ENCODE measurements at places on chromosomes 2 and 18.
A peak's percentile ranks its signal among the peaks of the same experiment; 100 is the strongest.

DNA sequence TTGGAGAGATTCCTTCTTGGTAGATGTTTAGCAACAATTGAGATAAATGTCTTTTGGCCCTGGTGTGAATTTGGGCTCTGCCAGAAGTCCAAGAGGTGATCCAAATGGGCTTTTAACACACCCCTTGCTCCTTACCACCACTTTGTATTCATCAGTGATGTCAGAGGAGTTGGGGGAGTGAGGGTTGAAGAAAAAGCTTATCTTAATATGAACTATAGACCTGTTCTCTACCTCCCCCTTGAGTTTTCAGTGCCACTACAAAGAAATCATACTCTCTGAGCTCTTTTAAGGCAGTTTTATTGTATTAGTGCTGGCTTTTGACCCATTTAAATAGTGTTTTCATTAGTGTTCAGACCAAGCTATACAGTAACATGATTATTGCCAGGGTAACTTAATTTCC lies 229.1 kb downstream of the PHLPP1 start:
- no peak for DNase-seq

- DNase-seq: no peak
Observed at GRCh38 chr2:74415762-74416395, 5.5 kb downstream of the C2orf81 start.

DNA sequence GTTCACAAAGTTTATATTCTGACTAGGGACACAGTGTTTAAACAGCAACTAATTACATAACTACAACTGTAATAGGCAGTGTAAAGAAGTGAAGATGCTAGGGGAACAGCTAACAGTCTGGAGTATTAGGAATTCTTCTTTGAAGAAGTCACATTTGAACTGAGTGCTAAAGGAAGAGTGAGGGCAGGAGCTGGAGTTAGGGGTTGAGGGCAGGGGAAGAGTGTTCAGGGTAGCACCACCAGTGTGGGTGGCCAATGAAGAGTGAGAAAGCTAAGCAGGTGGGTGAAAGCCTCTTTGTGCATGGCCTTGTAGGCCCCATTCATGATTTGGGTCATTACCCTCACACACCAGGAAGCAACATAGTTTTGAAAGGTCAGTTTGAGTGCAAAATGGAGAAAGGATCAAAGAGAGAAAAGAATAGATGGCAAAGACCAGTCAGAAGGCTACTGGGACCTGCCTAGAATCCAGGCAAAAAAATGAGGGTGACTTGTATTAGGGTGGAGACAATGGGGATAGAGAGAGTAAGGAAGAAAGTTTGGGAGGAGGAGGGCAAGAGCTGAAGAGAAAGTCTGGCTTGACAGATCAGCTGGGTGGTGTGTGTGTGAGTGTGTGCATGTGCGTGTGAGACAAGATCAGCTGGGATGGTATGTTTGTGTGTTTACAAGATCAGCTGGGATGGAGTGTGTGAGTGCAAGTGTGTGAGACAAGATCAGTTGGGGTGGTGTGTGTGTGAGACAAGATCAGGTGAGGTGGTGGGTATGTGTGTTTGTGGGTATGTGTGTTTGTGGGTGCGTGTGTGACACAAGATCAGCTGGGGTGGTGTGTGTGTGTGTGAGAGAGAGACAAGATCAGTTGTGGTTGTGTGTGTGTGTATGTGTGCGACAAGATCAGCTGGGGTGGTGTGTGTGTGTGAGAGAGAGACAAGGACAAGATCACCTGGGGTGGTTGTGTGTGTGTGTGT lies 43.6 kb upstream of the AGPS start:
- no peak for DNase-seq

GRCh38 chr2:153589586-153589985 lies 111.0 kb upstream of the RPRM start:
- no peak for DNase-seq

DNA sequence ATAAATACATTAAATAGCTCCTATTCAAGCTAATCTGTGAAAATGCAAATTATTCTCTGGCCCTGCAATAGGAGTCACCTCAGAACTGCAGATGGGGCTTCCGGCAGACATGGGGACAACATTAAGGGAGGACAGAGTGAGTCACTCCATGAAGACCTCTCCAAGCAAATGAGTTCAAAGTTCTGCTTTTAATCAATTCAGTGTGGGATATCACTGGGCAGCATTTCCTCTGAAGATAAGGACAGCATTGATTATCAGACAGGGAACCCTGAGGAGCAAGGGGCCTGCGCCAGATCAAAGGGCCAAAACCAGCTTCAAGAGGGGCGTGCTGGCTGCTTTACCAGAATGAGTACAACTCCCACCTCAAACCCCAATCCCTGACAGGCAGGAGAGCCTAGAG lies 356.9 kb upstream of the KLHL29 start:
- no peak for DNase-seq

DNA sequence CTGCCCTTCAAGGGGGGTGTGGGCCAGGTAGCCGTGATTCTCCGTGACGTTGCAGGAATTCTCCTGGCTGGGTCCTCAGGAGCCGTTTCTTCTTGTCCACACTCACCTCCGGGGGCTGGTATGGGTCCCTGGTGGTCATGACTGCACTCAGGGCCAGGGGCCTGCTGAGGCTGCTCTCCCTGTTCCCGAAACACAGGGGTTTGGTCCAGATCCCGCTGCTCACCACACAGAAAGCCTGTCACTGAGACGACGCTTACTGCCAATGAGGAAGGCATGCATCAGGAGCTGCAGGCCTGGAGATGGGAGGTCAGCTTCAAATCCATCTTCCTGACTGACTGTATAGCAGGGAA lies 160.7 kb downstream of the RTP5 start:
- no peak for DNase-seq

DNA sequence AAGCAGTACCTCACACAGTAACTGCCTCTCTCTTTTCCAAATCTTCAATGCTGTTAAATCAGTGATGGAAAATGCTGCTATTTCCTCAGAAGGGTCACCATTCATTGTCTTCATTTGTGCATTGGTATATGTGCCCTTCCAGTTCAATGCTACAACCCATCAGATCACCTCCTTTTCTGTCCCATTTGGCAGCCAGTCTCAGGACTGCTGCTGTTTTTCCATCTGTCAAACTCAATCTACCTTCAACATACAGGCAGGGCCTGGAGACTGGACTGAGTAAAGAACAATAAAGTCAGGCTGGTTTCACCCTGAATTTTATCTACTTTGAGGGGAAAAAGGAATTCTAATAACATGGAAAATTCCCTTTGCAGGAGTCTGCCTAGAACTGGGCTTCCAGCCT lies 17.9 kb downstream of the ZNF385B start:
- DNase-seq: no peak

GRCh38 chr2:113060396-113060795 lies 1.4 kb downstream of the IL36RN start:
- no peak for DNase-seq

DNA sequence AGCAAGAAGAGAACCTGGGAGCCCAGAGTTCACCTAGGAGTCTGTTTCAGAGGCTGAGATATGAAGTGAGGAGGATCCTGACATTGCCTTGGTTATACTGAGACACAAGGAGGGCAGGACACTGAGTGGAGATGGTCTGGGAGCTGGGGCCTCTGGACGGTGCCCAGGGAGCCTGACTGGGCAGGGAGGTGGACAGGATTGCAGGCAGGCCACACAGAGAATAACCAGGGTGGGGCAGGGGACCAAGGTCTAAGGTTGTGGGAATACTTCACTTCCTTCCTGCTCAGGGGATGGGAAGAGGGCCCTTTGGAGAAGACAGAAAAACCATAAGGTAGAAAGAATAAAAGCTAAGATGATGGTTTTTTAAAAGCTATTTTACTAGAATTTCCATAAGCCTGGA lies 18.7 kb downstream of the EDAR start:
- no peak for DNase-seq

GRCh38 chr2:189144700-189145211 lies 34.8 kb downstream of the COL5A2 start:
- no peak for DNase-seq

DNA sequence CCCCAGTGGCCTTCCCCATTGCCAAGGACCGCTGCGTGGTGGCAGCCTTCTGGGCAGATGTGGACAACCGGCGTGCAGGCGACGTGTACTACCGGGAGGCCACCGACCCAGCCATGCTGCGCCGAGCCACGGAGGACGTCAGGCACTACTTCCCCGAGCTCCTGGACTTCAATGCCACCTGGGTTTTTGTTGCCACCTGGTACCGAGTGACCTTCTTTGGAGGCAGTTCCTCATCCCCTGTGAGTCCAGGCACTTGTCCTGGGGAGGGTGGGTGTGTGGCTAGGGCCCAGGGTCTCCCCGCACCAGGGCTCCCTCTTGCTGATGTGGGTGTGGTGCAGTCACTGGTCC lies 31.9 kb downstream of the SNED1 start:
- no peak for DNase-seq

GRCh38 chr2:33366473-33366872 lies 110.0 kb upstream of the RASGRP3 start:
- no peak for DNase-seq

- DNase-seq: no peak
Observed at GRCh38 chr2:207472343-207473048, 57.3 kb upstream of the CREB1 start.

DNA sequence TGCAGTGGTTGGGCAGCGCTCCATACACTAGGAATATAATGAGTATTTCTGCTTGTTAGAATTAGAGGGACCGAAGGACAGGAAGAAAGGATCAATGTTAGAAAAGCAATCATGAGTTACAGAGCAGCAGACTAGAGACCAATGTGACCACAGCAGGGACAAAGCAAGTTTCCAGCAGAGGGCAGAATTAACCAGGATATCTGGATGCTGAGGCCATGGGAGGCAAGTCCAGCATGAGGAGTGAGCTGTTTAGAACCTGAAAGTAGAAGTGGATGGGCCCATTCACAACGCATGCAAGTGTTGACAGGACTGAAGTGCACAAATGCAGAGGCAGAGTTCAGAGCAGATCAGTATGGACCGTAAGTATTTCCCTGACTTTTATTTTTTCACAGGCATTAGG lies 910.4 kb upstream of the GYPC start:
- DNase-seq: no peak

- DNase-seq: no peak
Observed at GRCh38 chr2:46482490-46482889, 3.1 kb downstream of the TMEM247 start.

DNA sequence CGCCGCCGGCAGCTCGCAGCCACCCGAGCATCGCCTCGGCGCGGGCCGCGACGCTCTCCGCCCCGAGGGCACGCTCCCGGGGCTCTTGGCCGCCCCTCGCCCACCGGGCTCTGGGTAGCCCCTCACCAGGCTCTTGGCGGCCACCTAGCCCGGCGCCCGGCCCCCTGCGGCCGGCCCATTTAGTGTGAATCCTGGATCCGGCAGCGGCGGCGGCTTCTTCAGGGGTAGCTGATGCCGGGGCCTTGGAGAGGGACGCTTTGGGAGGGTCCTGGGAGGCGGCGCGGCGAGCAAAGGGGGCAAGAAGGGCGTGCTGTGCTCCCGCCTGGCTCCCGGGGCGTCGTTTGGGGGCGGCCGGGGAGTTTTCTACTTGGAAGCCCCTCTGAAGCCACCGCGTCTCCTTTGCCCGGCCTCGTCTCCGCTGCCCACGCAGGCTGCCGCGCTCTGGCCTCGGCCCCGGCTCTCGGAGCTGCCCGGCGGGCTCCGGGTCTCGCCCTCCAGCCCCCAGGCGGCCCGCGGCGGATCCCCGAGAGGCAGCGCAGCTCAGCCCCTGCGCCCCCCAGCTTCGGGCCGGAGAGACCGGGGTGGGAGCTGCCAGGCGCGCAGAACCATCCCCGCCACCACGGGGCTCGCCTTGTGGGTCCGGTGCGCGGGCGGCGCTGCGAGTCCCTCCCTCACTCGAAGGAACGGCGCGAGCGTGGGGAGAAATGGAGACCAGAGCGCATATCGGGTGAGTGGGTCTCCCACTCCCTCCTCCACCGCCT lies 509 bp downstream of the PIEZO2 start:
- DNase-seq: no peak

DNA sequence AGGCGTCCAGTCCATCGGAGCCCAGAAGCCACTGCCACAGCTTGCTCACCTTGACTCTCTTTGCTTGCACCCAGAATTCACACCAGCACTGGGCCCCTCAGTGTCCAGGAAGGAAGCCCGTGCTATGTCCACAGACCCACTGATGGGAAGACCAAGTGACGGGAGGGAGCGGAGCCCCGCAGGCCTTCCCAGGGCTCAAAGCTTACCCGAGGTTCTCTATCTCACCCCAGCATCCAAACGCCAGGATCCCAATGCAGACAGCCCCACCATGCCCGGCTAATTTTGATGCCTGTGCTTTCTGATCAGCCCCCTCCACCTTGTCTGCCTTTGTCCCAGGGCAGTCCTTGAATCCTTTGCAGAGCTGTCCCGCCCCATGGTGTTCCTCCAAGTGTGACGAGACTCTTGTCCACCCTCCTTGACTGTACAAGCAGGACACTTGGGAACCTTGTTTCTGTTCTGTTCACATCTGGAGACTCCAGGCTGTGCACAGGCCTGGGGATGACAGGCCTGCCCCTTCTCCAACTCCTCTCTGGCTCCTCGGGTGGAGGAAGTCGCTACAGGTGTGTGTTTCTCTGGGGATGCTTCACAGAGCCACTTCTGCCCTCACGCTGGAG lies 12.0 kb downstream of the NPPC start:
- DNase-seq: no peak

DNA sequence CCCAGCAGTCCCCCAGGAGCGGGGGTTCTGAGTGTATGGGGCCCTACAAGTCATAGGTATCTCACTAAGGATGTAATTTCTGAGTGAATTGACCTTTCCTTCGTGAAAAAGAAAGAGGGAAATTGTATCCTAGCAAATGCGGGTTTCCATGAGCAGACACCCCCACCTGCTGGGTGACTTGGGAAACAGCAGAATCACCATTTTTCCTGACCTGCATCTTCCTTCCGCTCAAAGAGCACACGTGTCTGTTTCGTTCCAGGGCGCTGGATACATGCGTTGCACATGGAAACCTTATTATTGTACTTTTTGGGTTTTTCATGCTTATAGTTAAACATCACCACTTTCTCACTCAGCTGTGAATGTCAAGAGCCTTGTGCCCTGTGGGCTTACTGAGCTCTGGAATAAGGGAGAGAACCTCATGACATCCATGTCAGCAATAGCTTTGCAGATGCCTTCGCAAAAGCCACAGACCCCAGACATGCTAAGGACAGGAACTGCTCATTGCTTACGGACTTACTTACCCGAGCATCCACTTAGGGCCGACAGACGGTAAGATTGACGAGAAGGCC lies 132.8 kb downstream of the TPO start:
- peak; percentile 51 for DNase-seq

GRCh38 chr2:52345082-52345481 lies 1313.2 kb upstream of the NRXN1 start:
- DNase-seq: no peak

- DNase-seq: no peak
Observed at GRCh38 chr2:65046633-65047407, 9.4 kb upstream of the CEP68 start.

DNA sequence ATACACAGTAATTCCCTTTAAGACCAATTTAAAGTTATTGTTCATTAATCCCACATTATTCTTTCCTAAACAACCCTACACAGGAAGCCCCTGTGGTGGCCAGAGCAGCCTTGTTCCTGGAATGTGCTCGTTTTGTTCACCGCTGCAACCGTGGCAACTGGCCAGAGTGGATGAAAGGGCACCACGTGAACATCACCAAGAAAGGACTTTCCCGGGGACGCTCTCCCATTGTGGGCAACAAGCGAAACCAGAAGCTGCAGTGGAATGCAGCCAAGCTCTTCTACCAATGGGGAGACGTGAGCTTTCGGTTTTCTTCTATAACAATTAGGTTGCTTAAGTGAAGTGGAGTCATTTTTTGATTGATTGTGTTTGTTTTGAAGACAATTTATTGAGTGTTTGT lies 101.0 kb downstream of the UNC80 start:
- DNase-seq: no peak

Measured in liver (tissue), 10 donors.